Activated naive CD4-positive, alpha-beta T cell treated with Interleukin-2 at 50 U/mL for 16 hours (primary cell): ENCODE measurements at places on chromosomes 3 and 15.
A peak's percentile ranks its signal among the peaks of the same experiment; 100 is the strongest.

DNA sequence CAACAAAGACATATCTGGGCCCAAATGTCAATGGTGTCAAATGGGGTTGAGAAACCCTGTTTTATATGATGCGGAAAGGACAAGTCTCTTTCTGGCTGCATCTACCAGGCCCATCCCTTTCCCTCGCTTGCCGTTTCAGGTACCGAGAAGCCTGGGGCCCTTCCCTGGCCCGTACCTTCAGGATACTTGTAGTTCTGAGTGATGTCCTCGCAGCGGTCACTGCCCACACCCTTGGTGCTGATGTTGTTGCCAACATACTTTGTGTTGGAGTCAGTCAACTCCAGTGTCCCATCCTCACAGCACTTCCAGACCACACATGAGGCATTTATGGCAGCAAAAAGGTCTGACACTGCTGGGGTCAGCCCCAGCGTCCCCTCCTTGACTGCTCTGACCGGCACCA lies 13.8 kb downstream of the EPB42 start:
- DNase-seq, result no peak

GRCh38 chr15:68795298-68795848 lies 25.3 kb downstream of the ANP32A start:
- peak; percentile 56 for DNase-seq

DNA sequence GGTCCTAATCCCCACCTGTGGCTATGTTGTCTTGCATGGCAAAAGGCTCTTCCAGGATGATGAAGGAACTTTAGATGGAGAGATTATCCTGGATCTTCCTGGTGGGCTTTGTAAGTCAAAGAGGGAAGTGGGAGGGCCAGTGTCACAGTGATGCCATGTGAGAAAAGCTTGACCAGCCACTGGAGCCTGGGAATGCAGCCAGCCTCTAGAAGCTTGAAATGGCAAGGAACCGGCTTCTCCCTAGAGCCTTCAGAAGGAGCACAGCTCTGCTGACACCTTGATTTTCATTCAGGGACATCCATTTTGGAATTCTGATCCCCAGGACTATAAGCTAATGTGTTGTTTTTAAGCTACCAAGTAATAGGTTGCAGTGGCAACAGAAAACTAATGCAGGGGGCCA lies 58.3 kb downstream of the CLEC3B start:
- no peak for DNase-seq

DNA sequence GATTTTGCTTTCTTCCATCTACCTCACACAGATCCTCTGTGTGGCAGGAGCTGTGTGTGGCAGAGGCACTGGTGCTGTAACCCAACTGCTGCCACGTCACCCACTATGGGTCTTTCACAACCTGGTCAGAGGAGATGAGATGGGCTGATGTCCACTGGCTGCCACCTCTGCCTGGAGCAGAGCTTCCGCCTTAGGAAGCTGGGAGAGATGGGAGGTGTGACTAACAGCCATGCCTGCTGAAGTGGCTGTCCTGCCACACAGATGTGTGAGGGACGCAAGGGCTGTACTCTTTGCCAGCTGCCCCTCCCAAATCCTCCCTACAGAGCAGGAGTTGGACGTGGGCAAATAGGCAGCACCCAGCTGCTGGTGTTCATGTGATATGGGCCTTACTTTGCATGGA lies 329.5 kb downstream of the GABRB3 start:
- DNase-seq, result no peak

GRCh38 chr3:16844791-16845190 lies 40.0 kb upstream of the PLCL2 start:
- no peak for DNase-seq

DNA sequence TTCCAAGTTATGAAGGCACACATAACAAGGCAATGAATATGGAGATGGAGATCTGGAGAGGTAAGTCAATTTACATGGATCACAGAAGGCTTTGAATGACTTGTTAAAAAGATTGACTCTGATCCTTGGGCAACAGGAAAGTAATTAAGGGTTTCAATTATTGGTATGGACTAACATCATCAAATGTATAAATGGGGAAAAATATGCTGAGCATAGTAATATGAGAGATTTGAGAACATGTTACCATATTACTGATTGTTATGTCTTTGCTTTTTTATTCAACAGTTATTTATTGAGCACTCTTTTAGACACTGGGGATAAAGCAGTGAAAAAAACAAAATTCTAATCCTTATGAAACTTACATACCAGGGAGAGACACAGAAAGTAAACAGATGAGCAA lies 238.5 kb upstream of the ROBO1 start:
- no peak for DNase-seq

DNA sequence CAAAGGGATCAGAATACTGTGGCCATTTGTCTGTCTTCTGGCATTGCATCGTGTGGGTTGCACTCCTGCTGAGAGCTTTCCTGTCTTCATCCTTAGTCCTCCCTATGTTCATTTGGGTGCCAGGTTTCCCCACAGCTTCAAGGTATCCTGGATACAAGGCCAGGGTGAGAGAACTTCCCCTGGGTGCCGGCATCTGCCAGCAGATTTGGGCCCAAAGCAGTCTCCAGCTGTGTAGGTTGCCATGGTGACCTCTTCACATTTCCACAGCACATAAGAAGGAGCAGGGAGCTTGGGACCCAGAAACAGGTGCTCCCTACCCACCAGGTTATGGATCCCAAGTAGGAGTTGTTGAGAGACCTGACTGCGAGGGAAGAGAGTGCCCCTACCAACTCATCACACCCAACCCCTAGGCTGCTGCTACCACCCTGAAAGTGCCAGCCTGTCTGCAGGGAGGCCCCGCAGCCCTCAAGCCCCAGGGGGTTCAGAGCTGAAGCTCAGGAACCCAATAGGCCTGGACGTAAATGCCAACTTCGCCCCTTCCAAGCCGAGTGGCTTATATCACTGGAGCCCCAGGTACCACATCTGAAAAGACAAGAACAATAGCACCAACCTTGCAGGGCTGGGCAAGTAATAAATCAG lies 19.9 kb downstream of the TTC21A start:
- no peak for DNase-seq

DNA sequence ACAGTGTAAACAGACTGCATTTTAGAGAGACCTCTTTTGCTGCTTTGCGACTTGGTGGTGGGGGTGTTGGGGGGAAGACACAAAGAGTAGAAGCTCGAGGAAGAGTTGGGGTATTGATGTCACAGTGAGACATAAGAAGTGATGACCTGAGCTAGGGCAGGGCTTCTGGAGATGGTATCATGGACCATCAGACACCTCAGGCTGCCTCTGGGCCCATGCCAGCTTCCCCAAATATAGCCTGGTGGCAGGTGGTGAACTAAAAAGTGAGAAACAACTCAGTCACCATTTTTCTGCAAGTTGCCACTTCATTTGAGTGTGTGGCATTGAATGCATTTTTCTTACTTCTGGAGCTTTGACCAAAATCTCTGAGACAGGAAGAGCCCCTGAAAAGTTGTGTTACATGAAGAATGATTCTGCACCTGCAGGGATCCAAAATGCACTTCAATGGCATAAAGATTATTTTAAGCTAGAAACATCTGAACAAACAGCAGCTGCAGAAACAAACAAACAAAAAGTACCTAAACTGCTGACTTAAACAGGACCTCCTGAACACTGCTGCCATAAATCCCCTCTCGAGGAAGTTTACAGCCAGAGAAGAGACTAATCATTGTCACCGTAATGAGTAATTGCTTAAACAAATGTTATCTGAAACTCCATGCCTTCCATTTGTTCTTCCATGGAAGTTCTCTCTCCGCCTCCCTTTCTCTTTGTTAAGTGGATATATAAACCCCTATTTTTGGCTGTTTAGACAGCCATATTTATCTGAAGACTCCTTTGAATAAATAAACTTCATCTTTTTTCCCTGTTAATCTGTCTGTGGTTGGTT lies 15.2 kb upstream of the XIRP1 start:
- no peak for DNase-seq

- DNase-seq, result no peak
Measured at GRCh38 chr3:78919021-78919755, 848.6 kb downstream of the ROBO1 start.

DNA sequence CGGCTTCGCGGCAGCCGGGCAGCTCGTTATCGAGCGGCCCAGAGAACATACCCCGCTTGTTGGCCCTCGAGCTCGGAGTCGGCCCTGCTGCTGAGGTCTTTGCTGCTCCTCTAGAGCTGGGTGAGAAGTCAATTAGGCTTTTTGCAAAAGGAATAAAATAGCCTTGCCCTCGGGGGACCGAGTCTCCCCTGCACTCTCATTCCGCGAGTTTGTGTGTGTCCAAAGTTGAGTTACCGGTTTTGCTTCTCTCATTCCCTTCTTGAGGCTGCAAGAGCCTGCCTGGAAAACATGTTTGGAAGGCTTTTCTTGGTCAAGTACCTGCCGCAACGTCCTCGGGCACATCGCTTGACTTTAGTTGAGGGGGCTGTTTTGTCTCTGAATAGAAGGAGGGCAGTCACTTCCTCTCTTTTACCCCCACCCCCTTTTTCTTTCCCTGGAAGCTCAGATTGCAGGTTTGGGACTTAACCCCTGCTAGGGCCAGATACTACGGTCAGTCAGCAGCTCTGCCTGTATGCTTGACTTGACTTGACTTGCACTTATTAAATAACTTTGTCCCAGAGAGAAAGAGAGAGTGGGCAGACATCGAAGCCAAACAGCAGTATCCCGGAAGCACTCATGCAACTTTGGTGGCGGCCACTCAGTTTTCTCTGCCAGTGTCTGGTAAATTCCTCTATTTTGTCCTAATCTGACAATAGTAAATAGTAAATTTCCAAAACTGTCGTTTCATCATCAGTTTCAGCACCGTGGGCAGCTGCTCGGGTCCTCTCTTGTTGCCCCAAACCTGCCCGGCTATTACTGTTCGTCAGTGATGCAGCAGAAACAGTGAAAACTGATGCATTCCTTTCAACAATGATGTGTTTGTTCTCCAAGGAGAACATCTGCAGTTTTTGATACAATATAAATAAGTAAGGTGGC lies 609 bp downstream of the RNF13 start:
- DNase-seq, result peak; percentile 17

GRCh38 chr15:95814908-95815307 lies 515.6 kb upstream of the NR2F2 start:
- DNase-seq, result no peak

DNA sequence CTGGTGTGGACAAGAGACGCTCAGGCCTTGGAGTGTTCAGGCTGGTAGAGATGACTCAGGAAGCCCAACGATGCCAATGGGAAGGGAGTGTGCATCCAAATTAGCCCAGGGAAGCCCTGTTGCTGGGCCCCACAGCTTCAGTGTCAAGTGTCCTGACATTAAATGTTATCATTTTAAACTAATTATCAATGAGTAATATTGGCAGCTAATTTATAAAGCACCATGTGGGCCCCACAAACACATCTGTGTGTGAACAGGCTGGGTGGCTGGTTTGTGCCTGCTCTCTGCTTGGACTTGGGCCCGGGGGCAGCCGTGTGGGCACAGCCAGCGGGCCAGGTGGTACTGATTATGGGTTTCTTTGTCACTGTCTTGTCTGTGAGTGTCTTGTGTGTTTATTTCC lies 15.0 kb downstream of the FBLN2 start:
- DNase-seq, result no peak

DNA sequence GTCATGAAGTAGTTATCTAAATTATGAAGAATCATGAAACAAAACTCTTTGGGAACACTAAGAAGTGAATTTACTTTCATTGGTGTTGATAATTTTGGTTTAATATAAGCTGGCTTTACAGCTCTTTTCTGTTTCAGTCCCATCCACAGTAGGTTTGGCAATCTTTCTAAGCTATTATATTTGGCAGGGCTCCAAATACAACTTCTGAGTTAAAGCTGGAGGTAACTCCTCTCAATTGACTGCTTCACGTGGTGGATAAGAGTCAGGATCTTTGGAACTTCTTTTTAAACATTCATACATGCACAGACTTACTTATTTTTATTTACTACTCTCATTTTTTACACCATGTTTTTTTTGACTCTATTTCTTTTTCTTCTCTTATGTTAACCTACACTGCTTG lies 106.5 kb upstream of the EPHA3 start:
- DNase-seq, result no peak

DNA sequence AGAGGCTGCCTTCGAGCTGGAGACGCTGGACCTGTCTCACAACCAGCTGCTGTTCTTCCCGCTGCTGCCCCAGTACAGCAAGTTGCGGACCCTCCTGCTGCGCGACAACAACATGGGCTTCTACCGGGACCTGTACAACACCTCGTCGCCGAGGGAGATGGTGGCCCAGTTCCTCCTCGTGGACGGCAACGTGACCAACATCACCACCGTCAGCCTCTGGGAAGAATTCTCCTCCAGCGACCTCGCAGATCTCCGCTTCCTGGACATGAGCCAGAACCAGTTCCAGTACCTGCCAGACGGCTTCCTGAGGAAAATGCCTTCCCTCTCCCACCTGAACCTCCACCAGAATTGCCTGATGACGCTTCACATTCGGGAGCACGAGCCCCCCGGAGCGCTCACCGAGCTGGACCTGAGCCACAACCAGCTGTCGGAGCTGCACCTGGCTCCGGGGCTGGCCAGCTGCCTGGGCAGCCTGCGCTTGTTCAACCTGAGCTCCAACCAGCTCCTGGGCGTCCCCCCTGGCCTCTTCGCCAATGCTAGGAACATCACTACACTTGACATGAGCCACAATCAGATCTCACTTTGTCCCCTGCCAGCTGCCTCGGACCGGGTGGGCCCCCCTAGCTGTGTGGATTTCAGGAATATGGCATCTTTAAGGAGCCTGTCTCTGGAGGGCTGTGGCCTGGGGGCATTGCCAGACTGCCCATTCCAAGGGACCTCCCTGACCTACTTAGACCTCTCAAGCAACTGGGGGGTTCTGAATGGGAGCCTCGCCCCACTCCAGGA lies 21.1 kb downstream of the NRROS start:
- no peak for DNase-seq

GRCh38 chr15:73786538-73786937 lies 33.4 kb upstream of the INSYN1 start:
- DNase-seq, result no peak

DNA sequence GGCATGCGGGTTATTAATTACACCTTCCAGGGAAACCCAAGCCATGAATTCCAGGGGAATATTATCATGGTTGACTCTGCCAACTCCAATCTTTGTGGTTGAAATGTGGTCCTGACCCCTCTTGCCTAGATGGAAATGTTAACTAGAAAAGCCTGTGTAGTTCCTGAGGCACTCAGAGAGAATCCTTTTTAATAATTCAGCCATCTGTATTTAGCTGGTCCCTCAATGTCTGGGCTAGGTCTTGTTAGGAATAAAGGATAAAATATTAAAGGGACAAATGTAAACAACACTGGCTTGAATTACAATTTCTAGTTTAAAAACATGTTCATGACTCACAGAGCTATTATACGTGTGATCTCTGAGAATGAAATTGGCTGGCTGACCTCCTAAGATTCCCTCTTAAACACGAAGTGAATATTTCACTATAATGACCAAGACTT lies 435.2 kb upstream of the SUCLG2 start:
- no peak for DNase-seq

- DNase-seq, result no peak
Measured at GRCh38 chr15:40198355-40199085, 37.7 kb downstream of the BUB1B start.

DNA sequence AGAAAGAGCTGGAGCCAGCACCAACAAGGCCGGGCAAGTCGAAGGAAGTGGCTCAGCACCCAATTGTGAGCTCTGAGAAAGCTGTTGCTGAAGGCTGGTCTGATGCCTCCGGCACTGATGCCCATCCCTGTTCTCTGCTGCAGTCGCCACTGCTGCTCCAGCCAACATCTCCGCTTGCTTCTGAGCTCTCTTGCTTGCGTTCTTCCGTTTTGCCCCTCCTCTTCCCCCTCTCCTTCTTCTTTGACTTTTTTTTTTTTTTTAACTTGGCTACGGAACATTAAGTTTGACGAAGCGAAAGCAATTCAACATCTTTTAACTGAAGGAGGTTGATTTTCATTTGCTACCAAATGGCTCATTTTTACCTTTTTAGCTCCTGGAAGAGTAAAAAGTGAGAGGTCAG lies 442.9 kb downstream of the MCTP2 start:
- DNase-seq, result no peak

GRCh38 chr3:158918451-158918850 lies 116.6 kb downstream of the MFSD1 start:
- DNase-seq, result no peak
